ENCODE measurements at places on chromosomes 1 and 21.

GRCh38 chr1:200265104-200265503 lies 144.7 kb downstream of the ZNF281 start:
- no peak for DNase-seq

GRCh38 chr21:45804809-45805313 lies 161.3 kb downstream of the PCBP3 start:
- no peak for DNase-seq

GRCh38 chr1:32352831-32353383 lies 9.4 kb downstream of the FAM229A start:
- DNase-seq: no peak

GRCh38 chr1:50665413-50665812 lies 242.2 kb upstream of the DMRTA2 start:
- DNase-seq: no peak
